NCI-H2081 (cell line): ENCODE measurements at places on chromosomes 7 and 10.

GRCh38 chr10:97185326-97186058 is at the start of gene SLIT1:
SLIT1 (minus strand) TSS chr10:97185959; CDS start chr10:97185674, 285 bp downstream.
- peak; percentile 11 for DNase-seq

GRCh38 chr10:7474388-7474787 is 63.6 kb upstream of the SFMBT2 start:
- no peak for DNase-seq

DNA sequence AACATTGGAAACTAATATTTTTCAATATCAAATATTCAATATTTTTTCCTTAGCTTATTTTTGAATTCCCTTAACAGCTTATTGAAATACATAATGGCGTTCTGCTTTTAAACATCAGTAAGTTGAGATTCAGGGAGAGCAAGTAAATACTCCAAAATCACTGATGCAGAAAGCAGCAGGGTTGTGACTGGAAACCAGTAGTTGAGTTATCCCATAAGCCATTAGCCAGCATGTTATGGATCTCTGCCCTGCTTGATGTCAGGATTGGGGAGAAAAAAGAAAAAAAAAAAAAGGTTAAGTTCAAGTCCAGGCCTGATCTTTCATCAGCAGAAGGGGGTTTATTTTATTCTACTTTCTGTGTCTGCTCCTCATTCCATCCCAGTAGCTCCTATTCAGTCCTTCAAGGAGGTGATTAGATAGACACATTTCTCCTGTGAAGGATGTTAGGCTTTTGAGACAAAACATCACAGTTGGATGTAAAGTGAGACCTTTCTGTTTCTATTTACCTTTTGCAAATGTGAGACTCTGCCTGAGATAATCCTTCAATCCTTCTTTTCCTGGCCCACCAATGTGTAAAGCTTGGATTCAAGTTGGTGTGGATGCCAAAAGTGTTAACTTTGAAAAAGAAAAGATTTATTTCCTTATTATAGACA is 110.9 kb upstream of the HDAC9 start:
- DNase-seq: peak; percentile 39

DNA sequence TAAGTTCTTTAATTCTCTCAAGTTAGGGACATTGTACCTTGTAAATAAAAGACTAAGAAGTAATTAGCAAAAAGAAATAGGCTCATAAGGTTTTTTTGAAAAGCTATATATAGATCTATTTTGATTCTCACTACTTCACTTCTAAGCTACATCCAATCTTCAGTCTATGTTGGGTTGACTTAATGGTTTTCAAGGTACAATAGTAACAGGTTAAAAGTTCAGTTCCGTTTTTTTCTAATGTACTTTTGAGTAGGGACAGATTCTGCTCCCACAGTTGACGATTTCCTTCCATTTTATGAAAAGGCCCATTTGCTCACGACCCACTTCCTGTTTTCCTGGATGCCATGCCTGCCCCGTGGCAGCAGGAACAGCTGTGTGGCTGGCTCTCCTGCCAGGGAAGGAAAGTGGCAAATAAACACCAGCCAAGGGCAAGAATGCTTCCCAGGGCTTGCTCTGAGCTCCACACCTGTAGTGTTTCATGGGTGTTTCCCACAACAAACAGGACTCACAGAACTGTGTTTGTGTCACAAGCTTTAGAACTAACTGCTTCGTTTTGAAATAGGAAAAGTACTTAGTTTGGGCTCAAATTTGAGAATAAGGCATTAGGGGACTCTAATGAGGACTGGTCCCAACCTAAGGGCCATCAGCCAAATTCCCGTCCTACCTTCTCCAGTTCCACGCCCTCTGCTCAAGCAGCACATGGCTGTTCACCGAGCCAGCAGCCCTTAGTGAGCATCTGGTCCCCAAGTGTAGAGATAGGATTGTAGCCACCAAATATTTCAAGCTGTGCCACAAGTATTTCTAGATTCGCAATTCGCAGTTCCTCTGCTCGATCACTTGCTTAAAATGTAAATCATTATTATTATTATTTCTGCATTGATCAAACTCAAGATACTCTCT is 240.7 kb downstream of the COBL start:
- DNase-seq: peak; percentile 20

DNA sequence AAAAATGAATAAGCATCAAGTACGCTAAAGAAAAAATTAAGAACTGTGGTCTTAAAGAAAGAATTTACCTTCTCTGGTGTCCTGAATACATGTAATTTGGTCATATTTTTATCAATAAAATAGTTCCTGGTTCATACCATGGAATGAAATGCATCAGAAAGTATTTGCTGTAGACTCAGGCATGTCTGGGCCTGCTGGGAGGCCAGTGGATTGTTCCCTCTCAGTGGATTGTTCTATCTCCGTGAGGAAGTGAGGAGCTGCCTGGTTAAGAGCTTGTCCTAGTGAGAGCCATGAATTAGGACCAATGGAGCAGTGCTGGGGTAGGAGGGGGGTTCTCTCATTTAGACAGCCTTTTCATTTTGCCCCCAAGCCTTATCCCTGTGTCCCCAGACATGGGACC is 211.7 kb upstream of the HABP2 start:
- no peak for DNase-seq

GRCh38 chr7:128000048-128000447 is 31.2 kb downstream of the LRRC4 start:
- no peak for DNase-seq

GRCh38 chr7:41808541-41808940 is 105.7 kb upstream of the INHBA start:
- no peak for DNase-seq

DNA sequence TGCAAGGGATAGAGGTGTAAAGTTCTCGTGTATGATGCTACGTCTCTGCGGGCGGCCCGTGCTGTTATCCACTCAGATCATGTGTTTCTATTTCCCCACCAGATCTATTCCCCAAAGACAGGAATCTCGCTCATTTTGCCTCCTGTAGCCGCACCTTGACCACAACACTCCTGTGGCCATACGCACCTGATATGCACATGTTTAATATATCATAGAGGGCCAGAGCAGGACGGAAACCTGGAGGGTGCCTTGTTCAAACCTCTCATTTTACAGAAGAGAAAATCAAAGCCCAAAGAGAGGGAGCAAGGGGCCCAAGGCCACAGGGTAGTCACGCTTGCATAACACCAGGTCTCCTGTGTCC is 37.6 kb downstream of the STRA8 start:
- no peak for DNase-seq

GRCh38 chr10:73959484-73960243 is 38.3 kb upstream of the VCL start:
- DNase-seq: no peak

DNA sequence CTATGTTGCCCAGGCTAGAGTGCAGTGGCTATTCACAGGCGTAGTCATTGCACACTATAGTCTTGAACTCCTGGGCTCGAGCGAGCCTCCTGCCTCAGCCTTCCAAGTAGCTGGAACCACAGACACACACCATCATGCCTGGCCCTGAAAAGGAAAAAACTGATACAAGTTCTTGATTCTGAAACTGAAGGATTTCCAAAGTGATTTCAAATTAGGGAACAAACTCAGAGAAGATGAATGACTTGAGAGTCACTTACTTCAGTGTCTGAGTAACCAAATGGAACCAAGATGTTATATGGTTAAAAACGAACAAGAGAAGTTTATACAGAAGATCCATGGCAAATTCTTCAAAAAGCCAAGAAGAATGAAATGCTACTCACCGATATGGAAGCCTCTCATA is 14.4 kb downstream of the CWF19L1 start:
- no peak for DNase-seq

DNA sequence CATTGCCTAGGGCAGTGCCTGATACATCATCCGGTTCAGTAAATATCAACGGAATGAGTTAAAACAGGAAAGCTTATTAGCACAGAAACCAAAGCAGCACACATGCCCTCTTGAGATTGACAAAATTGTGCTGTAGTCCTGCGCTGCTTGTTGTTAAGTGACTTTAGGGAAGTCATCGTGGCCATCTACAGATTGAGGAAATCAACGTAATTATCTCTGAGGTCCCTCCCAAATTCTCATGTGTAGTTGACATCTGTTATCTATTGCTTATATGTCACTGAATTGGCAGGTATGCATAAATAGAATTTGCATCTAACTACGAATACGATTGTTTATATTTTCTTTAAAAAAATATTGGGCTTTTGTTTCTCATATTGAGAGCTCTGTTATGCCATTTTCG is 3.5 kb upstream of the GNB2 start:
- no peak for DNase-seq

DNA sequence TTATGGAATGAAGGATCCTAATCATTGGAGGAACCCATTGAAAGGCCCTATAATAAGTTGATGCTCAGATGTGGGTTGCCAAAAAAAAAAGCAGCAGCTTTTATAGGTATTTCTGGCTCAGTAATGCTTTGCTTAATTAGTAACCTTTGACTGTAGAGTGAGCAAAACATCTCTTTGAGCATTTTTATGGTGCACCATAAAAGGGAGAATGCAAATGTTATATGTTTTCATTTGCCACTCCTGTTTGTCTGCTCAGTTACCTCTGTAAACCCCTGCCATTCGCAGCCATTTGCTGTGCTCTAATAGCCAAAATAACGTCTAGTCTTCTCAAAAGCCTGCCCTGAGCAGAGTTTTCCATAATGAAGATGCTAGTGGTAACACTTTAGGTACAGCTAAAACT is 589.1 kb upstream of the FOXK1 start:
- no peak for DNase-seq

DNA sequence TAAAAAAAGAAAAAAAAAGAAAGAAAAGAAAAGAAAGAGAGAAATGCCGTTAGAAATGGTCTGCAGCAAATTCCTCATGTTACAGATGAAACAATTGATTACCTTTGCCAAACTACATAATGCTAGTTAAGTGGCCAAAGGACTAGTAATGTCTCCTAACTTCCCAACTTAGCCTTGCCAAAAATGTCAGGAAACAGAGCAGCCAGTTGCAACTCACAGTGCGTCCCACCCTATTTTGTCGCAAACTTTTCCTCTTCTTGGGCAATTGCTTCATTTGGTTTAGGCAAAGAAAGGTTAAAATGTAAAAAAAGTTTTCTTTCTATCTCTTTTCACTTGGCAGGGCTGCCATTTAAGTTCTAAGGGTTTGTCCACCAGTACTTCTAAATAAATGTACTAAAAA is 53.1 kb downstream of the APBB1IP start:
- DNase-seq: no peak

- peak; percentile 4 for DNase-seq
These were observed 102.0 kb downstream of the NRF1 start for GRCh38 chr7:129713544-129713943.

DNA sequence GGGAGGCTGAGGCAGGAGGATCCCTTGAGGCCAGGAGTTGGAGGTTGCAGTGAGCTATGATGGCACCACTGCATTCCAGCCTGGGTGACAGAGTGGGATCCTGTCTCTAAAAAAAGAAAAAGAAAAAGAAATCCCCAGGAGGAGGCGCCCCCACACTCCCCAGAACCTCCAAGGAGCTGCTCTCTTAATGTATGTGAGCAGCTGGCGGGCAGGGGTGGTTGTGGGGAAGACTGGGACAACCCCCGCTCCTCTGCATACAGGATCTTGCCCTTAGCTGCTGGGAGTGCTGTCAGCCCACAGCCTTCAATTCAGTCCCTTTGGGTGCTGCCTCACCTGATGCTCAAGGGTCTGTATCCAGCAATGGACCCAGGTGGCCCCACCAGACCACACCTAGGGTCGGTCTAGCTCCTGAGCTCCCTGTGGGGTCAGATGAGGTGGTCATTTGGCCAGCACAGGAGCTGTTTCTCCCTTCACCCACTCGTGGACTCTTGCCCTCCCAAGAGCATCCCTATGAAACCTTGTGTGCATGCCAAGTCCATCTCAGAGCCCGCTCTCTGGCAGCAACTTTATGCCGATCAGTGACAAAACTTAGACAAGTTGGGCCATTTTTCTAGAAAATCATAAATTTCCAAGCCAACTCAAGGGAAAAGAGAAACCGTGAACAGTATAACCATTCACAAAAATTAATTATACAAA is 97.5 kb downstream of the CREM start:
- DNase-seq: no peak

DNA sequence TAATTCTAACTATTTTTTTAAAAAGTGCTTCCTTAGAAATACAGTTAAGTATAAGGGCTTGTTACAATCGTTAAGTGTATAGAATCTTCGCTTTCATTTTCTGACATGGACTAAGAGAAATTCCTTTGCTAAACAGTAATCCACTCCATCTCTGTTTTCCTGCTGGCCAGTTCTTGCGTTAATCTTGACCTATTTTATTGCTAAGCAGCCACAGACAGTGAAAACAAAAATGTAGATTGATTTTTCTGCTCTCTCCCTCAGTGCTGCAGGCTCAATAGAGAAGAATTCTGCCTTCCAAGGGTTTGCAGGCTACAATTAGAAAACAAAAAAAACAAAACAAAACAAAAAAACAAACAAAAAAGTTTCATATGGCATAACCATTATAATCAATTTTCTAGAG is 310.4 kb upstream of the ADARB2 start:
- no peak for DNase-seq

DNA sequence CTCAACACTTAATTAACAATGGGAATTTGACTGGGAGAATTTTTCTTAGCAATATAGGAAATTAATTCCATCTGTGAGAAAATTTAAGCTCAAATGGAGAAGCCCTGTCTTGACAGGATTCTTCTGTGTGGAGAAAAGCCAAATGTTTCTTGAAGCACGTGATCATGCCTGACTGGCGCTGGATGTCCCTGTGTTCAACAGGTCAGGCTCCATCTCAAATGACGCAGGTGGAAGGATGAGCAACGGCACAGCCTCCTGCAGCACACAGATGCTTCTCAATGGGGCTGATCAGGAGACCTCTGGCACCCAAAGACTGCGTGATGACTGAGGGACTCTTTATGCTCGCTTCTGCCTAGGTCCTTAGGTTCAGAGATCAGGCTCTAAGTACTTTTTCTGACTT is 143.8 kb downstream of the RSU1 start:
- peak; percentile 75 for DNase-seq

DNA sequence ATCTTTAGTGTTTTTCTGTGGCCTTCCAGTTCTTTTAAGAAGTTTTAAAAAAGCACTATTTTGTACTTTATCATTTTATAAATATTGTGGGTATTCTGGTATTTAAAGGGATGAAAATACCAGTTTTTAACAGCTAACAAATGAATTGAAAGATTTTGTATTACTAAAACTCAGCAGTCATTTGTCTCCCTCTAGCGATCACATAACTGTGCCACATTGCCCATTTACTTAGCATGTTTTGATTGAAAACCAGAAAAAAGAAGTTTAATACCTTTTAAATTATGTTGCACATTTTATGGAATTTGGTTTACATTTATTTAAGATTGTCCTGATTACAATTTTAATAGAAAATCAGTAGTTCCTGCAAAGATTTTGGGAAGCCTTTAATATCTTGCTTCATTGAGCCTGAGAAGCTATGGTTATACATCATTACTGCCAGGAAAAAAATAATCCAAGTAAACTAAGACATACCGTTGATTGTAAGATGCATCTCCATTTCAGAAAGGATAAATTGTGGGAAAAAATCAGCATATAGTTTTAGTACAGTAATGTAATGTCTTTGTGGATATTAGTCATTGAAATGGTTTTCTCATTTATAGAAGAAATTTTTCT is 34.9 kb downstream of the TAX1BP1 start:
- no peak for DNase-seq

DNA sequence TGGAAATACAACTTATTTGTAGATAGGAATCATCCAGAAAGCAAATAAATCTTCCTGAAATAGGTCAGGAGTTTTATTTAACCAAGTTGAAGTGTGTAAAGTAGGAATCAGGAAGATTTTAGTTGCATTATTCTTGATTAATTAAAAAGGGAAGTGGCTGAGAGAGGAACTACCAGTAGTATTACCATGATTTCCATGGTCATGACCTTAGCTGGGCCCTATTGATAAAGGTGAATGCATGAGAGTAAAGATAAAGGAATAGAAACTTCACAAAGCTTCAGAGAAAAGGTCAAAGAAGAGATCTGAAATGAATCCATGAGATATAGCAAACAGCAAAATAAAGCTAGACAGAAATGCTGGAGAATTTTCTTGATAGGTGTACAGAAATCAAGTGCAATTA is 46.2 kb upstream of the DLX6 start:
- no peak for DNase-seq
